ENCODE measurements at places on chromosomes 2 and 18.

DNA sequence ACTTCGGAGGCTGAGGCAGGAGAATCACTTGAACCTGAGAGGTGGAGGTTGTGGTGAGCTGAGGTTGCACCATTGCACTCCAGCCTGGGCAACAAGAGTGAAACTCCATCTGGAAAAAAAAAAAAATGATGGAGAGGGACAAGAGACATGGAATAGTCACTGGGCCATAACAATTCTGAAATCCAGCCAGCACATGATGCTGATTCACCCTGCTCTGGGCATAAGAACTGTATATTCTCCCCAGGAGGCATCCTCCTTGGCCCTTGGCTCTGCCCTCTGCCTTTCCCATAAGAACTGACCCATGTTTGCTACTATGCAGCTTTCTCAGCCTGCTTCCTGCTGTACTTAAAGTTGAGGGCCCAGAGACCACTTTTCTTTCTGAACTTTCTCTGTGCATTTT is 297.7 kb downstream of the GBX2 start:
- DNase-seq, result no peak

DNA sequence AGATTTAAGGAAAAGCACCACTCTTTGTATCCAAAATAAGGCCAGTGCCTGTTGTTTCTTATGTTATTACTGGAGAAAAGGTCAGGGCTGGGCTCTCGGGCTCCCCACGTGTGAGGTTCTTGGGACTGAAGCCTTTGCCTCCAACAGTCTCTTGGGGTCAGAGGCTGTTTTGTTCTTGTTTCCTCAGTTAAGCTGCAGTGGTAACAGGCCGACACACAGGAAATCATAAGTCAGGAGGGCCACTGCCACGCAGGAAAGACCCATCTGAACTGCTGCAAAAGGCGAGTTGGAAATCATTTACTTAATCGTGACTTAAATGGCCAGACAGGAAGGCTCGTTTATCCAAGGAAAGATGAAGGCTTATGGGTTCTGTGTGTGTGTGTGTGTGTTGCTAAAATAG is 30.3 kb upstream of the IL37 start:
- DNase-seq, result peak; percentile 20

DNA sequence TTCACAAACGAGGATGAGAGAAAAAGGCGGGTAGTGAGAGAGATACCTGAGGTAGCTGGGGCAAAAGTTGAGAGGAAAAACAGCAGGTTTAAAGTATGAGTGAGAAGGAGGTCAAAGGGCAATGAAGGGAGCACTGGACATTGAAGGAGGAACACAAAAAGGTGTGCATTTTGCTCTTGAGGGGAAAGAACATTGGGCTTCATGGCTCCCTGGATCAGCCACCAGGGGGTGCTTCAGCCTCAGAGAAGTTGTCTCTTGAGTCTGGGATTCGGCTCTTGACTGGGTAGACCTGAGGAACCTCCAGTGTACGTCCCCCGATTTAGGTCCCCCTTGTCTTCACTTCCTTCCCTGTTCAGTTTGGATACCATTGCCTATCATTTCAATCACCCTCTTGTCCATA is 128.5 kb downstream of the RAPGEF4 start:
- DNase-seq, result peak; percentile 66

DNA sequence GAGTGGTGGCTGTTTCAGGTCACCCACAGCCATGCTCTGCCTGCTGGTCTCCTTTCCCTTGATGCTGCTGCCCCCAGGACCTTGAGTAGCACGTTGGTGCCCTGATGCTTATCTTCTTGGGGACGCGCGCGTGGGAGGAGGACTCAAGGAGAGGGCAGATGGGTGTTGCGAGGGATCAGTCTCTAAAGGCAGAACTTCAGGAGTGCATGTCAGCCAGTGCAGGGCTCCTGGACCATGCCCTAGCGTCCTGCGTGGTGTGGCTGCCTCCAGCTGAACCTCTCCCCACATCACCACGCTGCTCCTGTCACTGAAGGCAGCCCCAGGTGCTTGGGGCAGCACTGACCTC is 62.5 kb upstream of the GLI2 start:
- DNase-seq, result no peak

GRCh38 chr2:118992740-118993391 is 50.9 kb downstream of the MARCO start:
- DNase-seq, result no peak

DNA sequence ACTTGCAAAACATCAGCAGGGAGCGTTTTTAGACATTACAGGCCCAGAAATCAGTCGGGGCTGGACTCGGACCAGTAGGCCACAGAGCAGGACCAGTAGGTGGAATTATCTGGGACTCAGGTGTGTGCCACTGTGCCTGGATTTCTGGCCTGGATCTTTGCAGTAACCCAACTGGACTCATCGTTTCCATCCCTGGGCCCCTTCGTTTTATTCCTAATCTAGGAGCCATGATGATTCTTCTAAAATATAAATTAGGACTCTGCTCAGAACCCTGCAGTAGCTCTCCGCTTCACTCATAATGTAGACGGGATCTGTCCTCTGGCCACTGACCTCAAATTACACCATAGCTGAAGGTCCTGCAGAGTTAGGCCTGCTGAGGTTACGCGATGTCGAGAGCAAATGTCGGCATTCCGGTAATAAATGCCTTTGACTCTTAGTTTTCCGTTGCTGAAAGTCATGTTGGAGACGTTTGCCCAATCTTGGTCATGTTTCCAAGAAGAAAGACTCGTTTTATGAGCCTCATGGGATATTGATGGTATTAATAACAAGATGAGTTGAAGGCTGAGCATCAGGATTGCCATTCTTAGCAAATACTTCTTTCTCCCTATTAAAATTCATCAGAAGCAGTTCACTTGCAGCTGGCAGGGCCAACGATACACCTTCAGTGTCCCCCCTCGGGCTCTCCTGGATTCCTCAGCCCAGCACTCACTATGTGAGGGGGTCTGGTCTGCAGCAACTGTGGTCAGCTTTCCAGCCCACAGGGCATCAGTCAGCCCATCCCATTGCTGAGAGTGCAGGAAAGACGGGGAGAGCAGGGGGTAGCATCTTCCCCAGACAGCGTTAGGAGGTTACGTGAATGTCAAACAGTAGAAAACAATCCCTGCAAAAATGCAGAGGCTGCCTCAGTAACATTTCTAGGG is 39.9 kb upstream of the KLF11 start:
- no peak for DNase-seq

- no peak for DNase-seq
Observed at GRCh38 chr18:49730951-49731391, 82.4 kb downstream of the ACAA2 start.

DNA sequence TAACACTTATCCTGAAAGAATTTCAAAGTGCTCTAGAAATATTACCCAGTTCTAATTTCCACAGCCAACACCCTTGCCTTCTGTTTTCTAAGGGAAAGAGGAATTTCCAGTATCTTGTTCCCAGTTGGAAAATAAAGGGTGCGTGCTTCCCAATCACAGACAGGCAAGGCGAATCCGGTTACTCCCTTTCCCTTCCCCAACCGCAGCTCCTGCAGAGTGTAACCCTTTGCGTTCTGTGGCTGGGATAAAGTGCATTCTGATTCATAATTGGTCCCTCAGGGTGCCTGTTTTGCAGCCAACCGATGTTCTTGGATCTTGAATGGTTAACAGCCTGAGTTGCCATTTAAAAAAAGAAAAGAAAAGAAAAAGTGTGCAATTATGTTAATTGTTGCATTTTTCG is 40.6 kb upstream of the PGAP1 start:
- no peak for DNase-seq

- no peak for DNase-seq
Observed at GRCh38 chr2:237896956-237897355, 37.5 kb downstream of the RAMP1 start.

DNA sequence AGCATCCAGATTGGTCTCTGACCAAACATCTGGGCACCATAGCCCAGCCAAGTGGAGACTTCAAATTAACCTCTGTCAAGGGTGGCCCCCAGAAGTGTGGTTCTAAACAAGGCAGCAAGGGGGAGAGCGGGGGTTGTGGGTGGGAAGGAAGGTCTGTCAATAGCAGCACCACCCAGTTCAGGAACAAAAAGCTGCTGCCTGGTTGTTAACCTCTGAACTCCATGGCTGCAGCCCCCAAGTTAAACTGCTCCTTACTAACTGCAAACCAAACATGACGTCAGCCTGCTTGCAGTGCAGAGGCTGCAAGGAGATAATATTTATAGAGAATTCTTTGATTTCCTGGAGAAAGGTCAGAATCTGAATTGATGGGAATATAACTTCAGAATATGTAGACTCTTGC is 76.5 kb downstream of the ARL4C start:
- no peak for DNase-seq

DNA sequence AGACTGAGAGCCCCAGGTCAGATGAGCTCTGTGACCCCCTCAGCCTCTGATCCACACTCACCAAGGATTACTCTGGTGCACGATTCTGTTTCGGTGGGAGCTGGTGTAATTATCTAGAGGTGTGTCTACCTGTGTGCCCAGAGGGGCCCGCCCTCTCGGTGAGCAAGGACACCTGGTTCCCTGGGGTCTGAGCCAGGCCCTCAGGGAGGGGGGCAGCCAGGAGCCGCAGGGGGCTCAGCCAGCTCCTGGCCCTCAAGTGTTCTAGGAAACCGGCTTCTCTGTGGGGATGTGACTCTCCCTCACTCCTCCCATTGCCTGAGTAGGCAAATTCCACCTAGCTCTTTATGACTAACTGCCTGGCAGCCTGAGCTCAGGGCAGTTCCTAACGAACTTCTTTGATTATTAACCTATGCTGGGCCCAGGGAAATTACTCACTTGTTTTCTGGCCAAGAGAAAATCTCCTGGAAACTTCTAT is 17.4 kb downstream of the AGAP1 start:
- DNase-seq, result no peak

GRCh38 chr2:71388214-71388613 is 56.6 kb downstream of the ZNF638 start:
- DNase-seq, result no peak

GRCh38 chr2:215728504-215729065 is 284.8 kb downstream of the MREG start:
- peak; percentile 92 for DNase-seq

- DNase-seq, result no peak
Observed at GRCh38 chr2:88061295-88061694, 5.7 kb upstream of the KRCC1 start.

- no peak for DNase-seq
Observed at GRCh38 chr18:37529863-37530262, 35.7 kb downstream of the CELF4 start.

DNA sequence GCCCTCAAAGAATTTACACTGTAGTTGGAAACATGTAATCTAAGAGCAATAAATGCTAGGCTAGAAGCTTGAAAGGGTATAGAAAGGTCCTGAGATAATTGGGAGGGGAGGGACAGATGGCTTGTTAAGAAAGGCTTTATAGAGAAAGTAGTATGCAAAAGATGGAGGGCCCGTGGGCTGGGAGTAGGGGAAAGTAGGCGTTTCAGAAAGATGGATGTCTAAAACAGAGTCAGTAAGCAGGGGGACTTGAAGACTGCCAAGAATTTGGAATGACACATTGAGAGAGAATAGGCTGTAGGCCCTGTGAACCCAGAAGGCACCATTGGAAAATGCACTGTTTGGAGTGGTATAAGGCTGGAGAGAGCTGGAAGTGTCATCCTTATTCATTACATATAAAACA is 822 bp downstream of the PSMG2 start:
- peak; percentile 37 for DNase-seq

- DNase-seq, result peak; percentile 6
Observed at GRCh38 chr2:180604077-180604476, 376.3 kb upstream of the UBE2E3 start.

DNA sequence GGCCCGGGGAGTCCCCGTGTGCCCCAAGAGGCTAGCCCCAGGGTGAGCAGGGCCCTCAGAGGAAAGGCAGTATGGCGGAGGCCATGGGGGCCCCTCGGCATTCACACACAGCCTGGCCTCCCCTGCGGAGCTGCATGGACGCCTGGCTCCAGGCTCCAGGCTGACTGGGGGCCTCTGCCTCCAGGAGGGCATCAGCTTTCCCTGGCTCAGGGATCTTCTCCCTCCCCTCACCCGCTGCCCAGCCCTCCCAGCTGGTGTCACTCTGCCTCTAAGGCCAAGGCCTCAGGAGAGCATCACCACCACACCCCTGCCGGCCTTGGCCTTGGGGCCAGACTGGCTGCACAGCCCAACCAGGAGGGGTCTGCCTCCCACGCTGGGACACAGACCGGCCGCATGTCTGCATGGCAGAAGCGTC is 16.9 kb upstream of the FAHD2A start:
- no peak for DNase-seq

DNA sequence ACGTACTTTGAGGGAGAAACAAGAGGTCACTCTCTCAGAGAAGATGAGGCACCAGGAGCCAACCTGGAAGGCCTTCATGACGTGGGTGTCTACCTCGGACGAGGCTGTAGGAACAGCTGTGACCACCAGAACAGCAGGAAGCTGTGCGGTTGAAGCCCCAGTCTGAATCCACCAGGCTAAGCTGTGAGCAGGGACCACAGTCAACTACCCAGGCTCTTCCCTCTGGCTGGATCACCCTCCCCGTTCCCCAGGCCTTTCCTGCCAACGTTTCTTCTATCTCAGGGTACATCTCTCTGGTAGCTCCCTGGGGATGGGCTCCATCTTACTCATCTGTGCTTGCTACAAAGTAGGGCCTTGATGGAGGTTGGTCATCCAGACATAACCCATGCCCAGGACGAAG is 36.8 kb upstream of the CYP27C1 start:
- DNase-seq, result no peak

DNA sequence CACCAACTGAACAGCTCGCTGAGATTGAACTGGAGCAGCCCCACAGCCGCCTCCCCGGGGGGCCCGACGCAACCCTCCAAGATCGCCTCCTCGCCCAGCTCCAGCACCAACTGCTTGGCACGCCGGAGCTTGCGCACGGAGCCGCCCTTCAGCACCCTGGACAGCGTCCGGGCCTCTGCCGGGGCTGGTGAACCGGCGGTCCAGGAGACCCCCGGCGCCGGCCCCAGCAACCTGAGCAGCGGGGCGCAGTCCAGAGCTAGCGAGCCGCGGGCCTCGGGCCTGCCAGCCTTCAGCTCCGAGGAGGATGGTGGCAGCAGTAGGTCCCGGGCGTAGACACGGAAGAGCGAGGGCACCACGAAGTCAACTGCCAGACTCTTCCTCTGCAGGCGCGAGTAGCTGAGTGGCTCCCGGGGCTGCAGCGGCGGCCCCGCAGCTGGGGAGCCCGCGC is 1.2 kb downstream of the ALK start:
- peak; percentile 35 for DNase-seq

DNA sequence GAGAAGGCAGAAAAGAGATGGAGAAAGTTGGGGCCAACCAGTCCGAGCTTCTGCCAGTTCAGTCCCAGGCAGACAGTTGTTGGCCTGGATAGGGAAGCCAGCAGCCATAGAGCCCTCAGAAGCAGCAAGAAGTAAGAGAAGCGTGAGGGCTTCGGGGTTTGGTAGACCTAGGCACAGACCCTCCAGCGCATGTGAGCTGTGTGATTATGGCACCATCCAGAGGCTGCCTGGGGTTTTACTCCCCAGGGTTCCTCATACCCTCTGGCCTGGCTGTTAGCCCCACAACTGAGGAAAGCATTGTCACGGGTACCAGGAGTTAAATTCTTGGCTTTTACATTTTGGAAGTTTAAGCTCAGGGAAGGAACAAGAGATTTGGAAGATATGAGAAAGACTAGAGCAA is 93.7 kb upstream of the RAB6C start:
- DNase-seq, result no peak

DNA sequence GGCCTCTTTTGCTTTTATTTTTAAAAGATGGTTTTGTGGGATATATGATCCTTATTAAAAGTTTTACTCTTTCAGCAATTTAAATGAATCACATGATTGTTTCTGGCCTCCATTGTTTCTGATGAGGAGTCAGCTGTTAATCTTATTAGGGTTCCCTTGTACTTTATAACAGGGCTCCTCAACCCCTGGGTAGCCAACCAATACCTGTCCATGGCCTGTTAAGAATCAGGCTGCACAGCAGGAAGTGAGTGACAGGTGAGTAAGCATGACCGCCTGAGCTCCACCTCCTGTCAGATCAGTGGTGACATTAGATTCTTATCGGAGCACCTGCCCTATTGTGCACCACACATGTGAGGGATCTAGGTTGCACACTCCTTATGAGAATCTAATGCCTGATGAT is 45.1 kb upstream of the FAM98A start:
- no peak for DNase-seq
